ENCODE measurements at places on chromosomes 1 and 21. TPM values are rescaled to one million over a fixed set of nuclear protein-coding genes. Genes with fewer than 3 reads are reported as not detected.

The CD247 gene
- total RNA-seq, result 0.92 TPM

- DNase-seq, result no peak
Observed at GRCh38 chr1:177953549-177953948, 16.3 kb downstream of the SEC16B start.

DNA sequence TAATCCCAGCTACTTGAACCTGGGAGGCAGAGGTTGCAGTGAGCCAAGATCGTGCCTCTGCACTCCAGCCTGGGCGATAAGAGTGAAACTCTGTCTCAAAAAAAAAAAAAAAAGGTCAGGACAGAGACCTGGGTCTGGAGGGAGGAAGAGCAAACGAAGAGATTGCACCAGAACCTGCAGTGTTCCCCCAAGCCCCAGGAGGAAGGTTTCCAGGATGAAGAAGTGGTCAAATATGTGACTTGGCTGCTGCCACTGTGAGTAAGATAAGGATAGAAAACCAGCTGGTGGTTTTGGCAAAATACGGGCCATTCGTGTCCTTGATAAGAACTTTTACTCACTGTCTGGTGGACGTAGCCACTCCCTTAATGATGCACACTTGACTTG lies 42.2 kb downstream of the CLDN14 start:
- no peak for DNase-seq

DNA sequence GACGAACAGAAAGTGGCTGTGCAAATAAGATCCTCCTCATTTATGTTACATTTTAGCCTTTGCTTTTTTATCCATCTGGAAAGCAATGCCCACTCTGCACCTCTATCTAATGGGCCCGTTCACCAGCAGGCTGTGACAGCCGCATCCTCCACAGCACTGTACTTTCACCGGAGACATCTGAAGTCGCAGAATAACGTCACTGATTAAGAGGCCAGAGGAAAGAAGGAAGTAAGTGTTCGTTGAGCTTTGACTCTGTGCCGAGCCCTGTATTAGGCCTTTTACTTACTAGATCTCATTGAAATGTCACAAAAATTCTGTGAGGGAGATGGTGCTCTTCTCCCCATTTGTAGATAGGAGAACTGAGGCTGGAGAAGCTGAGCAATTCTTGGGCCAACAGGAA lies 62.3 kb downstream of the KAZN start:
- no peak for DNase-seq

DNA sequence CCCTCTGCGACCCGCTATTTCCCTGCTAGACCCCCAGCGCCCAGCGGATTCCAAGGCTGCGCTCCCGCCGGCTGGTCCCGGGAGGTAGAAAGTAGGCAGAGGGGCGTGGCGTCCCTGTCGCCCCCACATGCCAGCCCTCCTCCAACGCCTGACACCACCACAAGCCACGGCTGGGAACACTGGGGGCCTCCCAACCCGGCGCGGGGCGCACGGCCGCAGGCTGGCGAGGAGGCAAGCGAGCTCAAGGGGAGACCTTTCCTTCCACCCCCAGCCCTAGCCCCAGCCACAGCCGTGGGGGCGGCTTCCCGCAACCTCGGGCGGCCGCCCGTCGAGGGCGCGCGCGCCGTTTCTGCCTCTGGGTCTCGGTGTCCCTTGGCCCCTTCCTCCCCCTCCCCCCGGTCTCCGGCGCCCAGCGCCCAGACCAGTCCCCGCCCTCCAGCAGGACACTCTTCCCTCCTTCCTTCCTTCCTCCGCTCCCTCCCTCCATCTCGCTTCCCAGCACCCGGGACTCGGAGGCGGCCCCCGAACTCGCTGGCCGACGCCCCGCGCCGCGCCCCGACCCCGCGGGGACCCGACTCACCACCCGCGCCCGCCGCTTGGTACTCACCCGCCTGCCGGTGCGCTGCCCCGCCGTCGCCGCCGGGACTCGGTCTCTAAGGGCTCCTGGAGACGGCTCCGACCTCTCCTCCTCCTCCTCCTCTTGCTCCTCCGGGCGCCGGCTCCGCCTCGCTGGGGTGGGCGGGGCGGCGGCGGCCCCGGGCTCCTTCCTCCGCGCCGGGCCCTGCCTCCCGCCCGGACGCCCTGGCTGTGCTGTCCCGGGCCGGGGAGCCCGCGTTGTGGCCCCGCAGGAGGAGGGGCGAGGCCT lies at the start of gene GNG12:
Gene GNG12, minus strand, starts transcription at position 731 of the 865 bp plus-strand sequence. CDS start 125,781 bp downstream, outside the sequence.
- peak; percentile 78 for DNase-seq

GRCh38 chr1:179094818-179095217 lies 12.9 kb downstream of the TOR3A start:
- DNase-seq, result no peak

The CAMK2N1 gene
- total RNA-seq, result 11.8 TPM

GRCh38 chr1:158930504-158930903 lies 848 bp upstream of the PYHIN1 start:
- DNase-seq, result no peak

DNA sequence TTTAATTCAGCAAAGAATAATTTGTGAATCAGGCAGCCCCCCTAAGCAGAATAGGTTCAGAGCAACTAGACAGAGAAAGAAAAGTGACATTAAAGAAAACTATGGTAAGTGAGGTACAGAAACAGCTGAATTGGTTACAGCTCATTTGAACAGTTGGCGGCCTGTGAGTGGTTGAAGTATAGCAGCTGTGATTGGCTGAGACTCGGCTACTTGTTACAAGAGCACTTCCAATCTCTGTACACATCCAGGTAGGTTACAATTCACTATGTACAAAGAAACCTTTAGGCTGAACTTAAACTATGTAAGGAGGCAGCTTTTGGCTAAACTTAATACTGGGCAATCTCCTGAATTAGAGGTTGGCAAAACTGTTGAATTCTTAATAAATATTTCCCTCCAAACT lies 171.1 kb upstream of the LHX8 start:
- DNase-seq, result no peak

Measured in Right ventricle myocardium inferior (tissue), 1 donor.